ENCODE measurements at places on chromosomes 12 and 14.

DNA sequence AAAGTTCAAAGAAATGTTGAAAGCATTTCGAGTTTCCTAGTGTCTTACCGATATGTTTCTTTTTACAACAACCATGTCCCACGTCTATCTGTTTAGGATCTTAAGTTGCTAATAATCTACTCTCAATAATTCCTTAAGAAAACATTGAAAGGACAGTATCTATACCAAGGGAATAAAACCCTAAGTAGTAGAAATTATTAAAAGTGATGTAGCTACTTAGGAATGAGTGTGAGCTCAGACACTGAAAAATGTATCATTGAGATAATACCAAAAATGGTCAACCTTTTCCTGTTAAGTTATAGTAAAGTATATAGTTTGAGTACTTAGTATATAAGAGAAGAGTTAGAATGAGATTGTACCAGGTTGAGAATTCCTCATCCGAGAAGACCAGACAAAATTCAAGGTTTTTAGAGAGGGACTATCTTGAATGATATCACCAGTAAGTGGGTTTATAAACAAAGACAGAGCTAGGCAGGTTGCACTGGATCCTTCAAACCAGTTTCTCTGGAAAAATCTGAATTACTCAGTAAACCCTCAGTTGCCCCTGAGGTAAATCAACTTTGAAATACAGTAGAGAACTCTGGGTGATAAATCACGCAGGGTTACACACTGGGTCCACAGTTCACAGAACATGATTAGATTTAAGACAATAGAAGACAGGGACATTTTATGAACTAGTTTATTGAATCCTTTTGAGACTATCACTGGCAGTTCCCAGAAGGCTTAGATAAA, 96.8 kb downstream of the ERGIC2 start:
- no peak for DNase-seq

- no peak for DNase-seq
These were observed 57.7 kb downstream of the DBX2 start for GRCh38 chr12:44993161-44993560.

DNA sequence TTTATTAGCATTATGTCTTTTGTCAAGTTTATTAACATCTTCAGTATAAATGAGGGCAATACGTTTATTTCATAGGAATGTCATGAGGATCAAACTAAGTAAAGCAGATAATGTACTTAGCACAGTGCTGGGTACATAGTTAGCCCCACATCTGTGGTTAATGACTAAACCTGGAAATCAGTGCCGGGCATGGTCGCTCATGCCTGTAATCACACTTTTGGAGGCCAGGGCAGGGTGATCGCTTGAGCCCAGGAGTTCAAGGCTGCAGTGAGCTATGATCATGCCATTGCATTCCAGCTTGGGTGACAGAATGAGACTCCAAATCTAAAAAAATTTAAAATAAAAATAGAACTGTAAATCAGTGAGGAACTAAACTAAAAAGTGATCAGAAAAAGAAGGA, 44.8 kb upstream of the GUCY2C start:
- no peak for DNase-seq

- DNase-seq, result no peak
These were observed 249.8 kb upstream of the GARIN2 start for GRCh38 chr14:66939409-66939808.

DNA sequence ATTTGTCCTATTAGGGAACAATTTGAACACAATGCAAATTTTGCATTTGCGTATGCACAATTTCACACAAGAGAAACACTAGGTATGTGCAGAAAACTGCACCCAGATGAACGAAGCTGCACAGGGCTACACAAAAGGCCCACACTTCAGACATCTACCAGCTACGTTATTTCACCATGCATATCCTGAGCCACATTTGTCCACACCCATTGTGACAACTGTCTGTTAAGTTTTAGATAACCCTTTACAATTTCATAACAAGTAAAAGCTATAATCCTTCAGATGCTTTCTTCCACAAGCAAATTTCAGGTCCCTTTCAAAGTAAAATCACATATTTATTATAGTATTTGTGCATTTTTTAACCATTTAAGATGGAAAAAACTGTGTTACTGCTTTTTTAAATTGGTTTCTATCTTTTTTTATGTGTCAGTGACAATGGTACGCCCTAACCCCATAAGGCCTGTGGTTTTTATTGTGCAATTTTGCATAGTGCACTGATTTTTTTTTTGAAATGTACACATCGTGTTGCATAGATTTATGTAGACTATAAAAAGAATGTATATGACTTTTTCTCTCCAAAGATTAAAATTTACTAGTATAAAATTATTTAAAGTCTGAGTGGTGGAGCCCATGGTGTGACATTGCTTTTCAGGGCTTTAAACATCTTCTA, 87.8 kb upstream of the BTG1 start:
- DNase-seq, result no peak

DNA sequence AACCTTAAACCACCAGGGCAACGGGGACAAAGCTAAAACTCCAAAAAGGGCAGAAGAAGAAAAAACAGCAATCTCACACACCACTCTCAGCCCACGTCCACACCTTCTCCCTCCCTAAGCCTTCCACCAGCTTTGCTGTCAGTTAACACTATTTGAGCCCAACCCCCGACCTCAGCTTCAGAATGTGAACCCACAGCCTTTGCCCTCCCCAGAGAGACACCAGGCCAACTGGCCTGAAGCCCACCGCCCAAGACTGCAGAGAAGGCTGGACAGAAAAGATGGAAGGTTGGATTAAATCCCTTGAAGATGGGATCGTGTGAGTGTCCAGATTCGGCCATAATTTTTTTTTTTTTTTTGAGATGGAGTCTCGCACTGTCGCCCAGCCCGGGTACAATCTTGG, 22.4 kb downstream of the IRF2BPL start:
- no peak for DNase-seq

GRCh38 chr12:10171973-10172728, at the start of gene OLR1:
Gene OLR1, minus strand, starts transcription at chr12:10172132. Its CDS starts 55 bp downstream, at chr12:10172077.
- DNase-seq, result no peak

Data from T-cell (primary cell).